ENCODE measurements at places on chromosomes 2 and 18. TPM values are rescaled to one million over a fixed set of nuclear protein-coding genes. Genes with fewer than 3 reads are reported as not detected.
A peak's percentile ranks its signal among the peaks of the same experiment; 100 is the strongest.

FOXI3 gene
- total RNA-seq, result not detected

IL1RN gene
- 0.19 TPM for total RNA-seq

GRCh38 chr2:8248623-8248957, 433.3 kb upstream of the ID2 start:
- no peak overlapping the region for H3K27ac ChIP-seq
- no peak overlapping the region for H3K4me3 ChIP-seq
- peaks cover 10% of the 10 kb centered on the region for H3K36me3 ChIP-seq
- H3K27me3 ChIP-seq, result no peaks in the 10 kb centered on the region

GRCh38 chr2:146467425-146467824, 1377.4 kb upstream of the ACVR2A start:
- no peaks in the 10 kb centered on the region for H3K27me3 ChIP-seq
- H3K4me1 ChIP-seq, result no peaks in the 10 kb centered on the region
- H3K27ac ChIP-seq, result no peak overlapping the region
- no peaks in the 10 kb centered on the region for H3K36me3 ChIP-seq

- no peak overlapping the region for H3K27ac ChIP-seq
- H3K27me3 ChIP-seq, result no peaks in the 10 kb centered on the region
- no peaks in the 10 kb centered on the region for H3K4me1 ChIP-seq
- H3K4me3 ChIP-seq, result no peak overlapping the region
- H3K36me3 ChIP-seq, result no peaks in the 10 kb centered on the region
- DNase-seq, result no peak
Measured at GRCh38 chr2:25085761-25086560, 44.1 kb downstream of the EFR3B start.

- DNase-seq, result no peak
- H3K4me1 ChIP-seq, result no peaks in the 10 kb centered on the region
- no peaks in the 10 kb centered on the region for H3K36me3 ChIP-seq
- H3K4me3 ChIP-seq, result no peak overlapping the region
Measured at GRCh38 chr18:31373641-31374040, 2.9 kb upstream of the DSG4 start.

- H3K27me3 ChIP-seq, result peaks cover 33% of the 10 kb centered on the region
- no peak for DNase-seq
- no peaks in the 10 kb centered on the region for H3K36me3 ChIP-seq
Measured at GRCh38 chr18:48050176-48050575, 119.7 kb upstream of the SMAD2 start.

DNA sequence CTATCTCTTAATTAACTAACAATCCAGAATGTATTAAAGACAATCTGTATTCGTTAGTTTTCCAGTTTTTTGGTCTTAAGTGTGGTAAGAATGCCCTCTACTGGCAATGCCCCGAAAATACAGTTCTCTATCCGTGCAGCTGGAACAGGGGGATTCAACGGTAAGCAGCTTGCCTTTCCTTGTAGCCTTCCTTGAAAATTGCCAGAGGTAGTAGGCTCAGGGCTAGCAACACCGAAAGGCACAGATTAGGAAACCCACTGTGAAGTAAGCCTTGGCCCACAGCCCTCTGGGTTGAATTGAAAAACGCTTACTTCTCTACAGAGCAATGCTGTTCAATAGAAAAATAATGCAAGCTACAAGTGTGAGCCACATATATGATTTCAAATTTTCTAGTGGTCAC, 17.1 kb upstream of the VPS4B start:
- peak; percentile 28 for DNase-seq
- no peak overlapping the region for H3K4me3 ChIP-seq
- H3K4me1 ChIP-seq, result no peaks in the 10 kb centered on the region
- no peaks in the 10 kb centered on the region for H3K36me3 ChIP-seq
- H3K27ac ChIP-seq, result no peak overlapping the region
- H3K27me3 ChIP-seq, result peaks cover 5% of the 10 kb centered on the region

GRCh38 chr2:49861821-49862220, 707.5 kb upstream of the FSHR start:
- H3K36me3 ChIP-seq, result no peaks in the 10 kb centered on the region
- H3K27ac ChIP-seq, result no peak overlapping the region
- H3K27me3 ChIP-seq, result no peaks in the 10 kb centered on the region
- DNase-seq, result no peak

DNA sequence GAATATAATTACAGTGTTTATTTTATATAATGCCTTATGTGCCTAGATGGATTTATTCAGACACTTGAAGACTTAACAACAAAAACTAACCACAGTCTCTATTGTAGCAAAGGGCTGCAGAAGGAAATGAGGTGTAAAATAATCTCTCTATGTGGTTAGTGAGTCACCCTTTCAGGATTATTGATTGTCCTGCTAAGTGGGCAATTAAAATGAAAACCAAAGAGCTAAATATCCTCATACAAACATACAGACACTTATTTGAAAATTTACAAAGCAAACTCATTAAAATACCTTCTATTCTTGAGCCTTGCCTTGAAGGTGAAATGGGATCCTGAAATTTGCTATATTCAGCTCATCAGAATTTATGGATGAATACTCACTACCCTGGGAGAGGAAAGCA, 27.7 kb upstream of the DCC start:
- H3K4me1 ChIP-seq, result no peaks in the 10 kb centered on the region
- H3K36me3 ChIP-seq, result no peaks in the 10 kb centered on the region
- no peaks in the 10 kb centered on the region for H3K27me3 ChIP-seq
- H3K4me3 ChIP-seq, result no peak overlapping the region
- no peak overlapping the region for H3K27ac ChIP-seq

DNA sequence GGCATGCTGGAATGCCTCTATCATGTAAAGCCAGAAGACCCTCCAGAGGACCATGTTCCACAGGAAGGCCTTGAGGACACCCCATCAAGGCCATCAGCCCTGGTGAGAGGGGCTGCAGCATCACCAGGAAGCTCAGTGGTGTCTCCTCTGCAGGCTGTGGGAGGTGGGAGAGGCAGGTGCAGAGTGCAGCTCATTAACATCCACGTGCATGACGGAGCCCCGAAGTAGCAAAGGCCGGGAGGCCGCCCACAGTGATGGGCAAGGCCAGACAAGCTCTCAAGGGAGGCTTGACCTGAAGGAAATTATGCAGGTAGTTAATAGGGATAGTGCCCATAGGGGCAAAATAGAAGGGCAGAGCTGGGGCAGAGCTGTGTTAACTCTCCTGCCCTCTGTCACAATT, 30.3 kb upstream of the SMCHD1 start:
- H3K27me3 ChIP-seq, result no peaks in the 10 kb centered on the region
- H3K27ac ChIP-seq, result no peak overlapping the region
- H3K4me1 ChIP-seq, result peaks cover 21% of the 10 kb centered on the region
- DNase-seq, result no peak

GRCh38 chr2:123738643-123739042, 286.4 kb upstream of the CNTNAP5 start:
- H3K27me3 ChIP-seq, result no peaks in the 10 kb centered on the region
- no peaks in the 10 kb centered on the region for H3K36me3 ChIP-seq
- no peaks in the 10 kb centered on the region for H3K4me1 ChIP-seq
- no peak for DNase-seq

DNA sequence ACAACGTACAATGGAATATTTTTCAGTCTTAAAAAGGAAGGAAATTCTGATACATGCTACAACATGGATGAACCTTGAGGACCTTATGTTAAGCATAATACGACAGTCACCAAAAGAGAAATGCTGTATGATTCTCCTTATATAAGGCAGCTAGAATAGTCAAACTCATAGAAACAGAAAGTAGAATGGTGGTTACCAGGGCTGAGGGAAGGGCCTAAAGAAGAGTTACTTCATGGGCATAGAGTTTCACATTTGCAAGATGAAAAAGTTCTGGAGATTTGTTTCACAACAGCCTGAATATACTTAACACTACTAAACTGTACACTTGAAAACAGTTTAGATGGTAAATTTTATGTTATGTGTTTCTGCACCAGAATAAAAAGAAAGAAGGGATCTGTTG, 113.3 kb downstream of the GALNT1 start:
- H3K27ac ChIP-seq, result no peak overlapping the region
- DNase-seq, result no peak
- no peak overlapping the region for H3K4me3 ChIP-seq
- H3K27me3 ChIP-seq, result no peaks in the 10 kb centered on the region
- no peaks in the 10 kb centered on the region for H3K4me1 ChIP-seq

DNA sequence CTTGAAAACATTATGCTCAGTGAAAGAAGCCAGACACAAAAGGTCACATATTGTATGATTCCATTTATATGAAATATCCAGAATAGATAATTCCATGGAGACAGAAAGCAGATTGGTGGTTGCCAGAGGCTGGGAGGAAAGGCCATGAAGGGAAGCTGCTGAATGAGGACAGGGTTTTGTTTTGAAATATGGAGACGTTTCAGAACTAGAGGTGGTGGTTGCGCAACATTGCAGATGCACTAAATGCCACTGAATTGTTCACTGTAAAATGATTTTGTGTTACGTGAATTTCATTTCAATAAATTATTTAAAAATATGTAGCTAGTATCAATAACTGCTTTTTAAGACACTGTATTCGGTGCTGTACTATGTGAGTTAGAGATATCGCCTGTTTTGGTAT, 101.7 kb upstream of the ZNF236 start:
- H3K27ac ChIP-seq, result no peak overlapping the region
- no peaks in the 10 kb centered on the region for H3K36me3 ChIP-seq
- H3K4me1 ChIP-seq, result peaks cover 32% of the 10 kb centered on the region
- peak overlapping the region; percentile 48 for H3K4me3 ChIP-seq
- H3K27me3 ChIP-seq, result peaks cover 46% of the 10 kb centered on the region
